ENCODE measurements at places on chromosomes 1 and 21. TPM values are rescaled to one million over a fixed set of nuclear protein-coding genes. Genes with fewer than 3 reads are reported as not detected.

DNA sequence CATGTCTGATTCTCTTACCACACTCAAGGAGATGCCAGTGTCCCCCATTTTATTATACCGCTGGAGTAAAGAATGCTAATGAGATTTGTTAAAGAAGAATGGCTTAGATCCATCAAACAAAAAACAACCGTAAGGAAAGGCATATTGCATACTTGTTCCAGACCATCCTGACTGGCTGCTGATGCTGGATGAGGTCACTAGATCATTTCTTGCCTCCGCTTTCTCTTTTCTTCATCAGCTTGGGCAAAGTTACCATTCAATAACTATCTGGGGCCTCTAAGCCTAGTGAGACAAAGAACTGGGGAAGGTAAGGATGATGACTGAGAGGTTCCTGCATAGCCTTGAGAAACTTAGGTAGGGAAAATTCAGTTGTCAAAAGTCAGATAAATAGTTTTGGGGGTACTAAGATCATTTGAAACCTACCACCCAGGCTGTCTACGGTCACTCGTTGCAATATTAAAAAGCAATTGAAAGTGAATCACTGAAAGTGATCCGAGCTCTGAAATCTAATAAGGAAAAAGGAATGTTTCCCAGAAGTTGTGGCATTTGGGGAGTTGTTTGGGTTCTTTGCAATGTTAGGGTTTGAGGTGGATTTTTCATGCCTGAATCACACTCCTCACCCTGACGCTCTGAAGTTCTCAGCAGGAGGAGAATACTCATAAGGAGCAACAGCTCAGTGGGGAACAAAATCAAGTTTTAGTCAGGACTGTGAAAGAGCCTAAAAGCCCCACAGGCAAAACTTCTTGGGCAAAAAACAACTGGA is 176.8 kb downstream of the HHIPL2 start:
- DNase-seq: peak; percentile 89

GRCh38 chr1:229537894-229538293 is 20.6 kb downstream of the ABCB10 start:
- DNase-seq: peak; percentile 12

DNA sequence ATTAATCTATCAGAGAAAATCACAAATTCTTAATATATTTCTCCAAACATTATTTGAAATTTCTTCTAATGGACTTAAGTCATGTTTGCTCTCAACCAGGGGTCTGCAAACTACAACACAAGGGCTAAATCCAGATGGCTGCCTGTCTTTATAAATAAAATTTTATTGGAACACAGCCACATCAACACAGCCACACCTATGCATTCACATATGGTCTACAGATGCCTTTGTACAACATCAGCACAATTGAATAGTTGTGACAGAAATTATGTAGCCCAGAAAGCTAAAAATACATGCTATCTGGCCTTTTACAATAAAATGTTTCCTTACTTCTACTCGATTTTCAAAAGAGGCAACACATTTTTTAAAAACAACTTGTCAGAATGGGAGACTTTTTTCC is 103.9 kb downstream of the DPYD start:
- no peak for DNase-seq

- DNase-seq: no peak
Measured at GRCh38 chr1:197156692-197157091, 10.2 kb upstream of the ASPM start.

DNA sequence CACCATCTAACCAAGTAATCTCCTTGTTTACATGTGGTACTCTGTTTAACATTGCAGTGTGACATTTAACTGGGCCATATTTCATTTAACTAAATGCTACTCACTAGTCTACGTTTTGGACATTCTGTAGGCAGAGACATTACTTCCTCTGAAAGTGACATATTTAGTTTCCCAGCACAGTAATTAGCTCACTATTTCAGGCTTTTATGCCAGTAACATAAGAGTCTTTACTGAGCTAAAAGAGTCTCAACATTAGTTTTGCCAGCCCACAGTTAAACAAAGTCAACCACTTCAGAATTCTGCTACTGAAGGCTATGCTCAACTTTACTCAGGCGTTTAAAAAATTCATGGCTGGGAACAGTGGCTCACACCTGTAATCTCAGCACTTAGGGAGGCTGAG is 2.6 kb upstream of the TNFRSF9 start:
- DNase-seq: no peak

- DNase-seq: peak; percentile 86
Measured at GRCh38 chr21:44881198-44881872, 7.8 kb upstream of the PTTG1IP start.

- no peak for DNase-seq
Measured at GRCh38 chr1:117851687-117852086, 77.7 kb downstream of the GDAP2 start.

DNA sequence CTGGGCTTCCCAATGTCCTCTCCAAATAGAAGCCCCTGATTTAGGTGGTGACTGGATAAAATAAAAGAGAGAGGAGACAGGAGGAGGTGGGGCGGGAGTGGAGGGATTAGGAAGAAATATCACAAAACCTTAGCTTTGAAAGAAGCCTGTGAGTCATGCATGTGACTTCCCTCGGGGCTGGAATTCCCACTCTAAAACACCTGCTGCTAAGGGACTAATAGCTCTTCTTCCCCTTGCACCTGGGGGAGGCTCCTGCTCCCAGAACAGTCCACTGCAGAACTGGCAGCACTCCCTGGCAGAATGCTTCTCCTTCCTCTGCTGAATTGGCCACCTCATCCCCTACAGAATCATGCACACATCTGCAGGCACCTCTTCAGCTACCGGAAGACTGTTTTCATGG is 207.2 kb downstream of the ATG4C start:
- no peak for DNase-seq

- DNase-seq: no peak
Measured at GRCh38 chr1:157984469-157984868, 9.0 kb upstream of the KIRREL1 start.

DNA sequence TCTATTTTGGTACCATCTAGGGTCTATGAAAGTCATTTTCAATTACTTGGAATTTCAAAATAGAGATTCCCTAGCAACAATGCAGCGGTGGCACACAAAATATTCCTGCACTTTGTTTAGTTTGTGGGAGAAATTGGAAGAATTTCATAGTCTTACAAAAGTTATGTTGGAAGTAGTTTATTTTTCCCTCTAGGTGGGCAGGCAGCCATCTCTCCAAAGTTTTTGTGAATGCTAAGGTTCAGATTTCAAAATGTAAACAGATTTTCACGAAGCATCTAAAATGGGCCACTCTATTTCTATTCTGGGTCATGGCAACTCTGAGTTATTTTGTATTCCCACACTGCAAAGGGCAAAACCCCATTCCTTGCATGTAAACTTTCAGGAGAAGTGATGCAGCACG is 8.0 kb downstream of the SMCP start:
- DNase-seq: peak; percentile 22

DNA sequence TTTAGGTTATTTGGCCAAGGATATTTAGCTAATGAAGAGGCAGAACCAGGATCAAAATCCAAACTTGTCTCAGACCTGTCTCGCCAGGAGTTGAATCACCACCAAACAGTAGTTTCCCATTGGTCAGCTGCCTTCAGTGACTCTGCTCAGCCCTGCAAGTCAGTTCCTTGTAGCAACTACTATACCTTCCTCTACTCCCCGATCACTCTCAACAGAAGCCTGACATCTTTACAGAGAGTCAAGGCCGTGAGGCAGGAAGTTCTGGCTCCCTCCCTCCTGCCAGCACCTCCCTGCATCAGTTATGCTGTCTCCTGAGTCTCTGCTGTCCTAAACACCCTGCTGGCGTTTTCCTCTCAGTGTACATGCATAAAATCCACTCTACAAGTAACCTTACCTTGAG is 13.2 kb downstream of the PSMD4 start:
- no peak for DNase-seq

DNA sequence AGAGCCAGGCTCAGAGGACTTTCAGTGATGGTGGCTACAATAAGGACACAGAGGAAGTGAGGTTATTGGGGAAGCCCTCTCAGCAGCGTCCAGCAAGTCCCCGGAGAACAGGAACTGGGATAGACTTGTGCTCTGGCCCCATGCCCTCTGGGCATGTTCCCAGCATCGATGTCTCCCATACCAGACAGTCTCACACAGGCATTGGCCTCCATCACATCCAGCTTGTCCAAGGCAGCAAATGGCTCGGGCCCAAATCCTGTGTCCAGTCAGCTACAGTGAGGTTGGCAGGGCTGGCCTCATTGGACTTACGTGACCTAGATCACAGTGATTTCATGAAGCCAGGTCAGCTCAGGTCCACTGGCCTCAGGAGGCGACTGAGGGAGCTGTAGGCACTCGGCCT is 19.6 kb upstream of the TMEM54 start:
- DNase-seq: no peak

GRCh38 chr1:167221126-167221737 is 546 bp downstream of the POU2F1 start:
- no peak for DNase-seq

GRCh38 chr1:109849655-109850054 is 61.0 kb upstream of the CSF1 start:
- DNase-seq: no peak

Gene SPTA1
- 0.17 TPM for total RNA-seq

Gene NEK2
- total RNA-seq: 0.26 TPM

Gene THAP3
- 35.5 TPM for total RNA-seq

Gene UBE2U
- total RNA-seq: not detected

Gene EFCAB7
- total RNA-seq: 9.1 TPM

Gene IQGAP3
- 1.3 TPM for total RNA-seq

Gene FTCD
- 1.3 TPM for total RNA-seq

Gene ZNF697
- 22.3 TPM for total RNA-seq

Gene KIAA0040
- under 0.01 TPM for total RNA-seq

Gene RGS13
- not detected for total RNA-seq

Gene TADA1
- 10.5 TPM for total RNA-seq
